ENCODE measurements at places on chromosomes 6 and 20. TPM values are rescaled to one million over a fixed set of nuclear protein-coding genes. Genes with fewer than 3 reads are reported as not detected.

DNA sequence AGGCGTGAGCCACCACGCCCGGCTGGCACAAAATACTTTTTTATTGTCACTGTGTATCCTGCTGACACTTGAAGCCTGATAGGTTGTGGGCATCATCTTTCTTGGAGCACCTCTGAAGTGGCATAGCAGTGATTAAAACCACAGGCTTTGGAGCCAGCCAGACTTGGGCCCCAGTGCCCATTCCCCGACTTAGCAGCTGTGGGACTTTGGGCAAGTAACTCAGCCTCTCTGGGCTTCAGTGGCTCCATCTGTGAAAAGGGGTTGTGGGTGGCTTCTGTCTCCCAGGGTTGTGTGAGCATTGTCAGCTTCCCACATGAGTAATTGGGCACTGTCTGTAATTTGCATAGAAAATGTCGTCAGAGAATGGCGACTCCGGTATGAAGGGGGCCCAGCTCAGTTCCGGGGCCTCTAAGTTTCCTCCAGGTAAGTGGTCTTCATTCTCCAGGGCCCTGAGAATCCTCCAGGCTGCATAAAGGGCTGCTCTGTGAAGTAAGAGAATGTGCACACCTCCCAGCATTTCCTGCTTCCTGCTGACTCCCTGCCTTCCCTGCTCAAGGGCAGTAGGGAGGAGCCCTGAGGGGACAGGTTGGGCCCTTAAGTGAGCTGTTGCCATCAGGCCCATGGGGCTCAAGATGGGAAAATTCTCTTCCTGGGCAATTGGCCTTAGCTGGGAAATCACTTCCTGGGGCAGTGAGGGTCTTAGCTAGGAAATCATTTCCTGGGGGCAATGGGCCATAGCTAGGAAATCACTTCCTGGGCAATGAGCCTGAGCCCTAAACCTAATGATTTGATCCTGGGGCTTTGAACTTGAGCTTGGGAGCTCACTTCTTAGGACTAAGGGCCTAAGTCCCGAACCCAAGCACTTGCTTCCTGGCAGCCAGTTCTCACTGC lies 27.2 kb downstream of the ARHGAP40 start:
- no peak overlapping the region for H3K27ac ChIP-seq
- no peaks in the 10 kb centered on the region for H3K27me3 ChIP-seq
- DNase-seq: no peak
- H3K36me3 ChIP-seq: no peaks in the 10 kb centered on the region

DNA sequence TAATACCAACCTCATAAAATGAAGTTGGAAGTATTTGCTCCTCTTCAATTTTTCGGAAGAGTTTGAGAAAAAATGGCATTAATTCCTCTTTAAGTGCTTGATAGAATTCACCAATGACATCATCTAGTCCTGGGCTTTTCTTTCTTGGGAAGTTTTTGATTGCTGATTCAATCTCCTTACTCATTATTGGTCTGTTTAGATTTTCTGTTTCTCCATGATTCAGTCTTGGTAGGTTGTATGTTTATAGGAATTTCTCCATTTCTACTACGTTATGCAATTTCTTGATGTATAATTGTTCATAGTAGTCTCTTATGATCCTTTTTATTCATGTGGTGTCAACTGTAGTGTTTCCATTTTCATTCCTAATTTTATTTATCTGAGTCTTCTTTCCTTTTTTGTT lies 176.9 kb upstream of the PRND start:
- DNase-seq: no peak
- no peaks in the 10 kb centered on the region for H3K27me3 ChIP-seq

GRCh38 chr20:25738198-25738597 lies 41.5 kb upstream of the ZNF337 start:
- no peak overlapping the region for H3K4me3 ChIP-seq
- H3K27ac ChIP-seq: no peak overlapping the region
- no peaks in the 10 kb centered on the region for H3K27me3 ChIP-seq
- H3K4me1 ChIP-seq: no peaks in the 10 kb centered on the region
- DNase-seq: no peak
- H3K36me3 ChIP-seq: no peaks in the 10 kb centered on the region

GRCh38 chr6:165077876-165078275 lies 231.5 kb downstream of the C6orf118 start:
- H3K4me1 ChIP-seq: no peaks in the 10 kb centered on the region
- H3K4me3 ChIP-seq: no peak overlapping the region
- DNase-seq: no peak
- no peak overlapping the region for H3K27ac ChIP-seq
- no peaks in the 10 kb centered on the region for H3K27me3 ChIP-seq

The BANF2 gene
- not detected for total RNA-seq

The WFDC10B gene
- total RNA-seq: not detected

The VSX1 gene
- not detected for total RNA-seq

Data from uterus (tissue), 4 donors.